ENCODE measurements at places on chromosomes 2 and 18.

DNA sequence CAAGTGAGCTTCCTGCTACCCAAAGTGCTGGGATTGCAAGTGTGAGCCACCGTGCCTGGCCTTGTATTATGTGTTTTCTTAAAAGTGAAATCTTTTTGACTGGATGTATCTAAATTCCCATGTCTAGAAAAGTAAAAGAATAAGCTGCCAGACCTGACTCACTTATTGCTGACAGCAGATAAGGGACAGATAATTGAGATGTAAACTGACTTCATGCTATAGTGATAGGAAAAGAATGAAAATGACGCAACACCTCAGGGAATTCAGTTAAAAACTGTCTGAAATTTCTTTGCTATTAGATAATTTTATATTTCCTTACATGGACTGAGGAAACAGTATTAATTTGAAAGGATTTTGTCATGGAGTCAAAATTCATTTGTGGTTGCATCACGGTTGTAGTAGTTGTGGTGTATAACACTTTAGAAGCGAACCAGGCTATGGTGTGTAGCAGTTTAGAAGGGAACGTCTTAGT is 19.4 kb downstream of the TTC27 start:
- no peak for DNase-seq

GRCh38 chr18:46721331-46721730 is 35.5 kb downstream of the ST8SIA5 start:
- DNase-seq, result no peak

DNA sequence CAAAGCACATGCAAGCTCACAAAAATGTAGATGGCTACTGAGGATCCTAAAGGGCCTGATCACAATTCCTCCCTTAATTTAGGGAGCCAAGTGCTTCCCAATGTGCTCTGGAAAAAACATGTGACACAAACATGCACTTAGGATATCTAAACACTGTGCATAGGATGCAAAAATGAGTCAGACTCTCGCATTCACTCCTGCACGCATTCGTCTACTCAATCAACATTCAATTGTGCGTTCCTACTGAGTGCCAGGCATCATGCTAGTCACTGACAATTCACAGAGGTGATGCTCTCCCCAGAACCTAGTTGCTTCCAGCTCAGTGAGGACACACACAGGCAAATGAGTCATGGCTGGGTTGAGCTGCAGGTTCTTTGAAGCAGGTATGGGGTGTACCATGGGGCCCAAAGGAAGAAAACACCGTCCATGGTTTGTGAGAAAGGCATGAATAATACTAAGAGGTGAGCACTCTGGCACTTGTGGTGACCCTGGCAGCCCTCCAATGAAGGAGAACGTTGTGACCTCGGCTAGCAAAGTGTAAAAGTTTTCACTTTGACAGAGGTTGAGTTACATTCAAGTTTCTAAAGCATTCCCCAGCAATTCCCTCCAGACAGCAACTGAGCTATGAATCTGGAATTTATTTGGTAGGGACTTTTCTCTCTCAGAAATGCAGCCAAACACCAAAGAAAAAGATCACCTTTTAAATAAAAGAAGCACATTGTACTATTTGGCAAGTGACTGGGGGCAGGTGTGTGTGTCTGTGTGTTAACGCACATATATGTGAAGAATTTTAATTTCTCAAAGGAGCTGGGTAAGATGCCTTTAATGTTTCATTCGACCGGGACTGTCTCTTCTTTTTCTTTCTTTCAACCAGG is 173.3 kb downstream of the ALPK2 start:
- DNase-seq, result no peak

DNA sequence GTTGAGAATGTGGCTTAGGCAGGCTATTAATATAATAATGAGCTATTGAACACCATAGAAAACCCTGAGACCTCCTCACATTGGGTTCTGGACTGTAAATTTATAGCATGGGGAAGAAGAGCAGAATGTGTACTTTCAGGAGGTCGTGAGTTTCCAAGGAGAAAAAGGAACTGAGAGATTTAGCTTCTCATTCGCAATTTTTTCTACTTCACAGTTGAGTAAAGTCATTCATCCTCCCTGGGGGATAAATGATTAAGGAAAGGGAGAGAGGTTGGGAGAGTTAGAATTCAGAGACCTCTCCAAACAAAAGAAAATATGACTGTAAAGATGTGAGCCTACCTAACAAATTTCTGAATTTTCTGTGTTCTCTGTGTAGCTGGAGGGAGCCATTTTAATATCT is 205.8 kb upstream of the CYRIA start:
- no peak for DNase-seq

- no peak for DNase-seq
These were observed 76.1 kb downstream of the KCNF1 start for GRCh38 chr2:10987861-10988260.

DNA sequence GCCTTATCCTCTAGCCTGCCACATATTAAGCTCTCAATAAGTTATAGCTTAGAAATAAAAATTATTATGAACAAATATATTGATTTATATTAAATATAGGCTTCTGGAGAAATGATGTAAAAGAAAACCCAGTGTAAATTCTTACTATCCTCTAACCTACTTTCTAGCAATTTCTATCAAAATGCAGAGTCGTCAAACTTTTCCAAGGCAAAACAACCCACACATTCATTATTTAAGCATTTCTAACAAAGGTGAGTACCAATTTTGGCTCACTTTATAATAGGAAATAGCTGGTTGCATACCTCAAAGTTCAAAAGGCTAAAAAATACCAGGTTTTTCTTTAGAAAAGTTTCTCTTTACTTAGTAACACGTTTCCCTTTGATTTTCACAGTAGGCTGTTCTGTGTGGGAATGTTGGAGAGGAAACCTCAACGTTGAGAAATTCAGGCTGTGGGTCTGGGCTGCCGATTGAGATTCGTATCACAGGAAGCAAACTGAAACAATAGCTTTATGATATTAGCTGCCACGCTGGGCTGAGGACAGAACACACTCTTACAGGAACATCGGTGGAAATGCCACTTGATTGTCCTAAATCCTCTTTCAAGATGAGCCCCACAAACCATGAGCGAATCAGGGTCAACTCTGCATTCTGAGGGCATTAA is 53.0 kb downstream of the EPAS1 start:
- DNase-seq, result no peak
